Foreskin keratinocyte (primary cell): ENCODE measurements at places on chromosomes 5 and 9. TPM values are rescaled to one million over a fixed set of nuclear protein-coding genes. Genes with fewer than 3 reads are reported as not detected.

NTNG2 gene
- polyA plus RNA-seq = 0.06 and 0.16 TPM in 2 replicates

DNA sequence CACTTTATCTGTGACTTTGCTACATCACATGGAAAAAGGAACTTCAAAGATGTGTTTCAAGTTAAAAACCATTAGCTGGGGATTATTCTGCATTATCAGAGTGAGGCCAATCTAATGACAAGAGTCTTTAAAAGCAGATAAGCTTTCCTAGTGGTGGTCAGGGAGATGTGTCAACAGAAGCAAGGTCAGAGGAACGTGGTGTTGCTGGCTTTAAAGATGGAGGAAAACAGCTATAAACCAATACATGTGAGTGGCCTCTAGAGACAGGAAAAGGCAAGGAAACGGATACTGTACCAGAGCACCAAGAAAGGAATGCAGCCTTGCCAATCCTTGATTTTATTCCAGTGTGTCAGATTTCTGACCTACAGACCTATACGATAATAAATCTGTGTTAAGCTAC is 204.2 kb downstream of the TAF11L14 start:
- no peak for DNase-seq

- DNase-seq = no peak
Observed at GRCh38 chr9:93891050-93891449, 64.1 kb downstream of the BARX1 start.

GPX8 gene
- polyA plus RNA-seq = 44.5 and 49.1 TPM in 2 replicates

- peak; percentile 17 for DNase-seq
Observed at GRCh38 chr5:158139161-158139560, 280.2 kb upstream of the CLINT1 start.

DNA sequence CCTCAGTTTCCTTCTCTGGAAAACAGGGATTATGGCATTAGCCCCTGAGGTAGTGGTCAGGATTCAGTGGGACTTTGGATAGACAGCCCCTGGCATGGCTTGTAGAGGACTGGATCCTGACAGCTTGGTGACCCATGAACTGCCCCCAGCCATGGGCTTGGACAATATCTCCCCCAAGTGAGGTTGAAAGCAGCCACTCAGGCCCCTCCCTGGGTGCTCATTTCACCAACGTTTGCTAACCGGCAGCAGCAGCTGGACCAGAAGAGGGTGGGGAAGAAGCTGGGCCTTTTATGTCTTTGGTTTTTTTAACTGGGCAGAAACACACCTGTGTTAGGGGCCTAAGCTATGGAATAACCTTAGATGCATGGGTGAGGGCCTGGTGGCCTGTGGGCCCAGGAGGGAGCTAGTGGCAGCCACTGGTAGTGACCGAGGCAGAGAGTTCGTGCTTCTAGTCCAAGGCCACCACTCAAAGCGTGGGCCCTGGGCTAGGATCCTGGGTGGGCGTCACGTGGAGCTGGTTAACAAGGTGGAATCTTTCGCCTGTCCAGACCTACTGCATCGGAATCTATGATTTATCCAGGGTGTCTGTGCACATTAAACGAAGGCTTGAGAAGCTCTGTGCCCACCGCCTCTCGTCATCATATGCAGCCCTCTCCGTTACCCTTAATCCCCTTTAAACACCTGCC is 1.9 kb downstream of the SLC2A8 start:
- DNase-seq = no peak

GRCh38 chr5:32729651-32730050 is 18.5 kb downstream of the NPR3 start:
- DNase-seq = no peak

- DNase-seq = no peak
Observed at GRCh38 chr9:106700676-106701075, 162.3 kb upstream of the ZNF462 start.

DNA sequence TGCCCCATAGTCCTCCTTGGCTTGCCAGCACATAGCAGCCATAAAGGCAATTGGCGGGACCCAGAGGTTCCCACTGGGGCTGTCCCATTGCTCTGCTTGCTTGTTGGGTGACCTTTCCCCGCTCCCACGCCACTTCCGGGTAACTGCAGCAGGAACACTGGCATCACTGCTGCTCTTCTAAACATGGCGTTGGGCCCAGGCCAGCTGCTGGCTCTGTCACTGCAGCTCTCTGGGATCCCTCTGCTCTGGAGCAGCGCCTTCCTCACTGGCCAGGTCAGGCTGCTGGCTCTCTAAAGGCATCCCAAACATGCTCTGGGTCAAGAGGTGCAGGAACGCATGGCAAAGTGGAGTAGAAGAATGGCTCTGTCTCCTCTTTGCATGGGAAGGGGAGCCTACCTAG is 92.9 kb downstream of the DRD1 start:
- DNase-seq = no peak

GRCh38 chr5:154970759-154971158 is 29.9 kb downstream of the MRPL22 start:
- peak; percentile 13 for DNase-seq

DNA sequence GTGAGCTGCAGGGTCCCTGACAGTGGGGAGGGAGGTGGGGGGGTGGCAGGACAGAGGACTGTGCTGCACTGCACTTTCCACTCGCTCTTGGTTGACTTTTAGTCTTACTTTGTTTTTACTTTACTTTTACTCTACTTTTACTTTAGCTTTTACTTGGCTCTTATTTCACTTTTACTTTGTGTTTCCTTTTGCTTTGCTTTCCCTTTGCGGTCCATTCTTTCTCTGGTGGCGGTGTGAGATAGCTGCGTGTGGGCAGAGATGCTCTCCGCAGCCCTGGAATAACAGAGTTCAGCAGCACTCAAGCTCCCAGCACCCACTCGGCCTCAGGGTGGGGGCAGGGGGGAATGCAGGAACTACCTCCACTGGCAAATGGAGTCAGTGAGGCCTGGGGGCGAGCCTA is 4.7 kb downstream of the AK8 start:
- DNase-seq = no peak

MCIDAS gene
- 0.02 TPM in 1 of 2 replicates, not detected in the other for polyA plus RNA-seq

GRCh38 chr9:130213911-130214761 is 41.9 kb downstream of the NCS1 start:
- no peak for DNase-seq

- DNase-seq = no peak
Observed at GRCh38 chr5:1998348-1998669, 115.6 kb upstream of the IRX4 start.
